ENCODE measurements at places on chromosomes 12 and 14.

DNA sequence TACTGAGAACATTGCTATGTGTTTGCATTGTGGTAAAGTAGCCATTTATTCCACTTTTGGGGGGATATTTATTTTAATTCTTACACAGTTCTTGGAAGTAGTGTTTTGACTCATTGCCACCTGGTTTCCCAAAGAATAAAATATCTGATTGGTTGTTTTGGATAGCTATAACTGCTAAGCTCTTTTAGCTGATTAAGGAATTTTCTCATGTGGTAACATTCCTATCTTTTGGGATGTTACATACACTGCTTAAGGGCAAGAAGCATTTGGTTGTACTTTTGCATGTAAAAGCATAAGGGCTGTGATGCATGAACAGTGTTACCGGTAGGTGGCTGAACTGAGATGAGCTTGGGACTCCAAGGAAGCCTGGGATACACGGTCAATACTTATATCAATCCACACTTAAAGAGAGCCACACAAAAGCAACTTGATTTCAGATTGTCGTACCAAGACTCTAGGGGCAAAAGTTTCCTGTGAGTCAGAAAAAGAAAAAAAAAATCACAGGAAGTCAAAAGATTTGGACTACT is 71.4 kb upstream of the PRKD1 start:
- DNase-seq: no peak

DNA sequence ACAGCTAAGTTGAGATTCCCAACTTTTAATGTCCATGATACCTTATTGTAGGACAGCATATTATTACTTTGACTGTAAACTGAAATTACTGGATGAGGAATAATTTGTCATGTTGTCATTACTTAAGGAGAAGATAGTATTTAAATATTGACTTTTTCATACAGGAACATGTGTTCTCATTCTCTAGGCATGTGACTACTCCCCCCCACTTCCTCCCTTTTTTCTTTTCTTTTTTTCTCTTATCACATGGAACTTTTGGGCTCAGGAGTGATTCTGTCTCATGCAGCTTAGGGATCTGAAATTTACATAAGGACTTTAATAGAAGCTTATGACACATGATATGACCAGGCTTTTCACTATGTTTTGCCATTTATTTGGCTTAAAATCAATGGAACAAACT is 127.7 kb upstream of the SLCO1C1 start:
- no peak for DNase-seq

DNA sequence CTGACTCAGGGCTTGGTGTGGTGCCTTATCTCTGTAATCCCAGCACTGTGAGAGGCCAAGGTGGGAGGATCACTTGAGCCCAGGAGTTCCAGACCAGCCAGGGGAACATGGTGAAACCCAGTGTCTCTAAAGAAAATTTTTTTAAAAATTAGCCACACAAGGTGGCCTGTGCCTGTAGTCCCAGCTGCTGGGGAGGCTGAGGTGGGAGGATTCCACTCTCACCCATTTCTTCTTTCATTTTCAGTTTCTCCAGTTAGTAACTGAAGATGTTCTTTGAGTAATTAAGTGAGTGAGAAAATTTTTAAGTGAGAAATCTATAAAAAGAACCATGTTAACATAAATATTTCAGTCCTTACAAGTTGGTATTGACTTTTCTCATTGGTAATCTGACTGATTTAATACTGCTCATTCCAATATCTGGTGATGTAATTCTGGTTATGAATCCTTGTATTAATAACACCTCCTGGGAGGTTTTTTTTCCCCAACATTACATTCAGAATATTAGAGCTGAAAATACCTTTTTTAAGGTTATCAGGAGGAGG is 6.1 kb downstream of the METTL3 start:
- no peak for DNase-seq

GRCh38 chr12:55732288-55732687 is 3.5 kb upstream of the CD63 start:
- no peak for DNase-seq

DNA sequence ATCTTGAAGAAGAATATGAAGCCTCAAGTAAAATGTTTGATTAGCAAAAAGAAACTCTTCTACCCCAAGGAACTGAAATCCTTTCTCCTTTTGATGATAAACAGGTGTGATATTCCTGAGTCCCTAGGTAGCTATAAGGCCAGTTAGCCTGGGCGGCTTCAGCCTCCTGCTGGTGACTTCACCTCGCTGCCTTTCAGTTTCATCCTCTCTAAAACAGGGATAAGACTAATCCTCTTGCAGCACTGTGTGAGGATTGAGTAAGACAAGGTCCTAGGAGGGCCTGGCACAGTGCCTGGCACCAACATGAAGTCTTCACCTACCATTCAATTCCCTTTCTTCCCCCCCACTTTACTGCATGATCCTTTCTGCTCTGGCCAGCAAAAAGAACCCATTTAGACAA is 42.1 kb downstream of the CIT start:
- DNase-seq: no peak

GRCh38 chr12:124111006-124111405 is 138.0 kb downstream of the ZNF664 start:
- no peak for DNase-seq

- no peak for DNase-seq
These were observed 29.7 kb downstream of the CCDC85C start for GRCh38 chr14:99574099-99574880.

DNA sequence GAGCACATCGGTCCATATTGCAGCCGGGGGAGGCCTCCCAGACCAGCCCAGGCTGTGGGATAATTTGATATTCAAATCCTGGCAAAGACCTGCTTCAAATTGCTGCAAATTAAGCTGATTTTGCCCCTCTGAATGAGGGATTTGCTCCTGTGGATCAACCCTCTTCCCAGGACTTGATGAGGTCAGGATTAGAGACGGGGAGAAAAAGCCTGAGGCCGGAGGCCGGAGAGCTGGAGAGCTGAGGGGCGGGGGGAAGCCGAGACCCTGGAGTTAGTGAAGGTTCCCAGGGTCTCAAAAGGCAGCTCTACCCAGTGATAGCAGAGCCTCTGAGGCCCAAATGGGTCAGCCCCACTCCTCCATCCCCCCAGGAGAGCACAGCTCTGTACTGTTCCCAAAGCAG is 17.5 kb upstream of the VSX2 start:
- DNase-seq: no peak

DNA sequence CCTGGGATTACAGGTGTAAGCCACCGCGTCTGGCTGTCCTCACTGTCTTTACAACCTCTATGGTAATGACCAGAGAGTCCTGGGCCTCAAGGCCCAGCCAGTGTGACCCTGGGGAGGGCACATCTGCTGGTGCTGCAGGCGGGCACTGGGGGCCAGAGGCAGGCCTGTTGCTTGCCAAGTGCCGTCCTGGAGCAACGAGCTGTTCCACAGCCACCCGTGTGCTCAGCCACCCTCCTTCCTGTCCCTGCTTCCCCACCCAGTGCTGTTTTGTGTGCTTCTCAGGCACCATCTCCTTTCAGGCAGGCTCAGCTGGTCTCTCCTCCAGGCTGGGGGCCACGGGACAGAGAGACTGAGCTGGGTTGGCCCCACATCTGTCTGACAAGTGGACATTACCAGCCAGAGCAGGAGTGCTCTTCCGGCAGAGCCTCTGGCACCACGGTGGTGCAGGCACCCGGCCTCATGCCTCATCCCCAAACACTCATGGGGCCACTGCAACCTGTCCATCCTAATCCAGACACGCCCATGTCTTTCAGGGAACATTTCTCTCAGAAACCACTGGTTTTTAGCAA is 9.0 kb downstream of the SLC25A47 start:
- DNase-seq: no peak
